Stimulated activated CD8-positive, alpha-beta memory T cell treated with anti-CD3 and anti-CD28 coated beads, Interleukin-15, amount 100 ng/mL, for 48 hours (primary cell): ENCODE measurements at places on chromosomes 5 and 9.

- no peak for DNase-seq
Observed at GRCh38 chr9:120153258-120153657, 426.7 kb downstream of the CDK5RAP2 start.

DNA sequence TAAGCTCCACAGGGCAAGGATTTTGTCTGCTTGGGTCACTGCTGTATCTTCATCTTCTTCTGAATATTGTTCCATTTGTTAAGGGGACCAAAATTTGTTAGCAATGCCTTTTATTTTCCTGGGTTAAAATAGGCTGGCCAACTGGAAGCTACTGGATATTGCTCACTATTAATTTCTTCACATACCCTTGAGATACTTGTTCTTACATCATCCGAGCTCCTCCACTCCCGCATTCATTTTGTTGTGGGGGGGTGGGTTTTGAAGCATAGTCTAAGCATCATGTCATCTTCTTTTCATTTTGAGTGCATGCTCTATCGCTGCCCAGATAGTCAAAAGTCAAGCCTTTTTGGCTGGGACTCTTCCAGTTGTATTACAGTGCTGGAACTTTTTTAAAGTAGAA lies 42.5 kb upstream of the PIK3R1 start:
- no peak for DNase-seq

- no peak for DNase-seq
Observed at GRCh38 chr5:141958113-141958512, at the start of gene PCDH12. Gene PCDH12 (minus strand): TSS chr5:141958202. CDS start chr5:141957851, 351 bp downstream.

GRCh38 chr9:132044176-132044875 lies 35.3 kb downstream of the MED27 start:
- DNase-seq: no peak

- no peak for DNase-seq
Observed at GRCh38 chr5:150329038-150329437, 26.3 kb upstream of the ARSI start.

DNA sequence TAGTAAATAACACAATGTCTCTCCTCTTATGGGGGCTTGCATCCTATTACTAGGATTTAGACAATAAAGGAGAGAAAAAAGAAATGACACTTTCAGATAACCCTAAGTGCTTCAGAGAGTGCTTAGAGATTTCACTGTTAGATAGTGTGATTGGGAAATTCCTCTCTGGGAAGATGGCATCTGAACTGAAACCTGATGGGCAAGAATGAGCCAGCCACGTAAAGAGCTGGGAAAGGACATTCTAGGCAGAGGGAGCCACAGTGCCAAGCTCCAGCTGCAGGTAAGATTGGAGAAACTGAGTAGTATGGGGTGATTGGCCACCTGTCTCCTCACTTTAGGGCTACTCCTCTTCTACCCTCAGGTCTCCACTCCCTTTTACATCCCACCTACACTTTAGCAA lies 14.5 kb downstream of the CDO1 start:
- no peak for DNase-seq

GRCh38 chr5:29085142-29085541 lies 2046.8 kb upstream of the CDH9 start:
- DNase-seq: no peak

DNA sequence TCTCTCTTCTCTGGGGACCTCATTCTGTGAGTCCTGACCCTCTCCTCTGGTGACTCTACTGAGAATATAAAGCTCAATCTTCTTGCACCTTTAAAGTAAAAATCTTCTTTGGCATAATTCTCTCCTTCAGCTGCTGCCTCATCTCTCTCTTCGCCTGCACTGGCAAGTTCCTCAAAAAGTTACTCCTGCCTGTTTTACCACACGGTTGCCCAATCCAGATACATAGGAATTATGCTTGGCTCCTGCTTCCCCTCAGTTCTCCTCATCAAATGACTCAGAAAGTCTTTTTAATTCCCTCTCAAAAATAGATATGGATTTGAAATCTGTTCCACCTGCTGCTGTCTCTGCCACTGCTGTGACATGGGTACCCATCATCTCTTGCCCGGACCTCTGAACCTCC lies 14.4 kb upstream of the HRCT1 start:
- no peak for DNase-seq

- no peak for DNase-seq
Observed at GRCh38 chr5:75885321-75885720, 168.1 kb upstream of the POC5 start.

- DNase-seq: no peak
Observed at GRCh38 chr5:90171466-90171865, 238.1 kb downstream of the CETN3 start.
